Left lobe of liver (tissue), 2 donors: ENCODE measurements at places on chromosomes 7 and 10.

DNA sequence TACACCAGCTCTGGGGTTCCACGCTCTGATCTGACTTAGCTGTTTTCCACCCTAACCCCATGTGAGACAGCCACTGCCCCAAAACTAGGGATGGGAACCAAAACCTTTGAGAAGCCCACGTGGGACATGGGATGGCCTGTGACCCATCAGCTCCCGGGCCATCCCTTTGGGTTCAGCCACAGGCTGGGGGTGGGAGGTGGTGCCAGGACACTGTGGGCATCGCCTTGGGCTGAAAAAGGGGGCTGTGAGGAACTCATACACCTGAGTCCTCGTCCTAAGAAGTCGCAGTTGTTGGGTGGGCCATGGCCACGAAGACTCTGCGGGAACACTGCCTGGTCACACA is 379.1 kb downstream of the DNAJB6 start:
- DNase-seq, result no peak

DNA sequence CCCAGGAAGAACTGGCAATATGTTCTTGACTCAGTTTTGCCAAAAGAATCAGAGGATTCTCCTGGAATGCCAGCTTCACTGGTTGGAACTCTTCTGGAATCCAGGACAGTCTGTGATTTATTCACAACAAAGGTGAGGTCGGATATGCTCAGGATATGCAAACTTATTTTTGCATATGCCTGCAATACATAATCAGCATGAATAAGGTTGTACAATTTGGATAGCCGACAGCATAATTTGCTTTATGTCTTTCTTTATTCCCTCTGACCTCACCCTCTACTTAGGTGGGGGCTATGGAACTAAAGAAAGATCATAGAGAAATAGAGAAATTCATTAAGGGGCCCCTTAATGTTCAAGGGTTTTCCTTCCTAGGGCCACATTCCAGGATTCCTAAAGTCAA is 57.6 kb upstream of the AKR1E2 start:
- DNase-seq, result no peak

DNA sequence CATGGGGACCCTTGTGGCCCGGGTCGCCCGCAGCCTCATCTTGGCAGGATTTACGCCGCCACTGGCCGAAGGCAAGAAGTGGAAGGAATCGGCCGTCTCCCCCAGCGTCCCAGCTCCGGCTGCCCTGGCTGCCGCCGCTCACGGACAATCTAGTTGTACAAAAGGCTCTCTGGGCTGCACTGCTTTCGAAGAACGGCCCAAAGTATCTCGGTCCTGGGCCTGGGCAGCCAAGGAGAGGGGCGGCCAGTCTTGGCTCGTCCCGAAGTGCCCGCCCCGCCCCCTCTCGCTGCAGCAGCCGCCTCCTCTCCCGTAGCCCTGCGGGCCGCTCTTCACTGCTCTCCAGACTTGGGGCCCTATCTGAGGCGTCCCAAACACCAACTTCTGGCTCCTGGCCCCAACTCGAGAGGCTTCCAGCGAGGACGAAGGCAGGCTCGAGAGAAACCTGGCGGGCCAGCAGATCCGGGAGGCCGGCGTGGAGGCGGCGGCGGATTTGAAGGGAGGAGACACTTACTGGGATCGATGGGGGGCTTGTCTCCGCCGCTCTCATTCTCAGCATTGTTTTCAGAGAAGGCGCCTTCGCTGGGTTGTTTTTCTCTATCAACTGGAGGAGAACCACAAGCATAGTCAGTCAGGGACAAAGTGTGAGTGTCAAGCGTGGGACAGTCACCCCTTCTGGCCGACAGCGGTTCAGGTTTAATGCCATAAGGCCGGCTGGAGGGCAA is 809 bp downstream of the HOXA9 start:
- DNase-seq, result no peak

DNA sequence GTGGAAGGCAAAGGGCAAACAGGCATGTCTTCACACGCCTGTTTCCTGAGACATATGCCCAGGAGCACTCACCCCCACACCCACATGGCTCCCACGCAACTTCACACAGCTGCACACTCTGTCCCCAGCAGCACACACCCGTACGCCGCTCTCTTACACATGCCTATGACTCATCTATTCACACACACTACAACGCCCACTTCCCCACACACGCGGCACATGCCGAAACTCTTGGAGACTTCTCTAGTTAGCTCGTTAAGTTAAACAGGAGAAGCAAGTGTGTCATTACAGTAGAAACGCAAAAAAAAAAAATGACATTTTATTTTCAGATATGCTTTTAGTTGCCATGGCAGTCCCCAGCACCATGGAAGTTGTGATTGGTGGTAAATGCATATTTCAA is 6.7 kb downstream of the CALN1 start:
- no peak for DNase-seq

GRCh38 chr7:47580175-47580706 is 1.7 kb downstream of the TNS3 start:
- peak; percentile 78 for DNase-seq

DNA sequence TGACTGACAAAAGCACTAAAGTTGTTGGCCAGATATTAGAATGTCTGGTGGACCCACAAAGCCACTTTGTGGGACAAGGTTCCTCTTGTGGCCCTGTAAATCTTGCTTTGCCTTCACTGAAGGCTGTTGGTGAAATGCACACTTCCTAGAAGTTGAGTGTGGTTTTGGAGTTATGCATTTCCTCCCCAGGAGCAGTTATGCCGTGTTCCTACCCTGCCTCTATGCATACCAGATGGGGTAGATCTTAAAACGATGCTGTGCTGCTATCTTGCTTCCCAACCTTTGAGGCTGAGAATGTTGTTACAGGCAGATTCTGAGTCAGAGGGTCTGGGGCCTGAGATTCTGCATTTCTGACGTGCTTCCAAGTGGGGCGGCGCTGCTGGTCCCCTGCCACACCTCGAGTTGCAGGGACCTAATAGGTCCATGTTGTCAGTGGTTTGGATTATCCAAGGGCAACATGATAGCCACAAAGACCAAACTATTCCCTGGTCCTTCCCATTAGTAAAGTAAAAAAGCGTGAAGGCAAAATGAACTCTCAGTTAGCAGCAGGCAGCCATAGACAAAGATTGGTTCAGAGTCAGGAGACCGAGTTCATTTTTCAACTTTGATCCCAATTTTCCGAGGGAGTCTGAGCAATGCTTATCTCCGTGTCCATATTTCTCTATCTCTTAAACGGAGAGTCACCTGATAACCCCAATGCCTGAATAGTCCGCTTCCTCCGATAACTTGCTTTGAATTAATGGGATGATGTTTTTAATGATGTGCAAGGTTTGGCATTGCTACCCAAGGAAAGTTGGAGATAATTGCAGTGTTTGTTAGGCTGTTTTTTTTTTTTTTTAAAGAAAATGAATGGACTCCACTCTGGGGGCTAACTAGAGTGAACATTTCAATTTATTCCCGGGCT is 55.8 kb downstream of the CDHR3 start:
- DNase-seq, result no peak

DNA sequence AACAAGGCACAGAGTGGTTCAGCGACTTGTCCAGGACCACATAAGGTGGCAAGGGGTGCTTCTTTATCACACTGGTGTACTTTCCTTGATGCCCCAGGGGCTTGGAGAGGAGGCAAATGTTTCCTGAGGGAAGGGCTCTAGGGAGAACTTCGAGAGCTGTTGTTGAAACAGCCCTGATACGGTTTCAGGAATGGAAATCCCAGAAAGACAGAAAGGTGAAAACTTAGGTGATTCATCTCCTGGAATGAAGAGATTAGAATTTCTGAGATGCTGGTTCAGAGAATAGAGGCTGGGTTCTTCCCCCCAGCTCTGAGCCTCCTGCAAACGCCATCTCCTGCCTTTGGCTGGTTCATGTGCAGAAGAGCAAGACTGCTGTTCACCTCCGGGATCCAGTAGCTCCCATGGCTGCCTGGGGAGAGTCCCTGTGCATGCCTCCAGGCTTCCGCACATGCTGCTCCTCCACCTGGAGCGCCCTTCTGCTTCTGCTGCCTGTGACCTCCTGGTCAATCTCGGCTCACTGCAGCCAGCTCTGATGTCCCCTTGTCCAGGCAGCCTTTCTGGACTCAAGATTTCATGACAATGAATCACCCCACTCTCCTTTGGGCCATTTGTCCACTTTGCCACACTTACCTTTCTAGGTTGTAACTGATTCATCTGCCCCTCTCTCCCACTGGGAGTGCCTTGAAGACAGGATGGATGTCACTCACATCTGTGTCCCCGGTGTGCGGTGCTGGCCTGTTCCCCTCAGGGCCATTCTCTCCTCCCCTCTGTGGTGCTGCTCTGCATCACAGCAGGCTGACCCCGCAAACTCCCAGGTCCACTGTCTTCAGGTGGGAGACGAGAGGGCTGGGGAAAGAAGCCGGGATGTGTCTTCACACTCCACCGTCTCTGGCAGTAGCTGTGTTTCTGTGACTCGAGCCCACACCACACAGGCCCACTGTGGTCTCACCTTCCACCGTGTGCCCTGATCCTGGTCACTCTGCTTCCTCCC is 3.6 kb upstream of the CDH23 start:
- peak; percentile 30 for DNase-seq

GRCh38 chr10:67433276-67433675 is 262.7 kb downstream of the CTNNA3 start:
- no peak for DNase-seq

GRCh38 chr7:124779194-124779593 is 13.6 kb upstream of the GPR37 start:
- DNase-seq, result no peak

- no peak for DNase-seq
Observed at GRCh38 chr7:30708983-30709382, 26.7 kb upstream of the CRHR2 start.

DNA sequence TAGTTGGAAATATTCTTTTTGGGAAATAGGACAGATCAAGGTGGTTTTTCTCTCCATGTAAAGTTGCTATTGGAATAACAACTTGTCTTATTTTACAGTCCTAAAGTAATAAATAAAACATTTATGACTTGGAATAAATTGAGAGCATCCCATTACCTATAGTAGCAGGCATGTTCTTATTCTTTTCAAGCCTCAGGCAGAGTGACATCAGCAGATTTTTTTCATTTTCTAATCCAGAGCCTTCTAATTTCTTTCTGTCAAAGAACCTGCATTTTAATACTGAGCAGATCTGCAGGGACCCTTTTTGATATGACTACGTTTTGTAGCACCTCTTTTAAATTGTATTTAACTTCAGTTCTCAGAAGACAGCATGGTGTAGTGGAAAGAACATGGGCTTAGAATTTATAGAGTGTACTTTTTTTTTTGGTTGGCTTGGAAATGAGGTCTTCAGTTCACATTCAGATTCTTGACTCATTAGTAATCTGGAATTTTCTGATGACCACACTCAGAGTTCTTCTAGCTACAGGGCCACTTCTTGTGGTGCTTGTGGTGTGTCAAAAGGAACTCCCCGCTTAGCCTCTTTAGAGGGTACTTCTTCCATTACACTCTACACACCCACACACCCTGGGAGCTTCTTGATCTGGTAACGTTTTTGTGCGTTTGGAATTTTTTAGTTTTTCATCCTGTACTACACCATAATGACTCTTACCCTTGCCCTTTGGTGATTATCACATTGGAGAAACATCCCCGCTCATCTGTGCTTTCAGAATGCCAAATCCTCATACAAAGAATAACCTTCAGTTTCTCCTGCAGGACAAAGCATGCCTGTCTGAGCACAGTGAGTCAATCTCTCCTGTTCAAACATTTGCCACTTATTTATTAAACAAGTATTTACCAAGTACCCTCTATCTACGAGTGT is 34.6 kb downstream of the AGK start:
- no peak for DNase-seq

DNA sequence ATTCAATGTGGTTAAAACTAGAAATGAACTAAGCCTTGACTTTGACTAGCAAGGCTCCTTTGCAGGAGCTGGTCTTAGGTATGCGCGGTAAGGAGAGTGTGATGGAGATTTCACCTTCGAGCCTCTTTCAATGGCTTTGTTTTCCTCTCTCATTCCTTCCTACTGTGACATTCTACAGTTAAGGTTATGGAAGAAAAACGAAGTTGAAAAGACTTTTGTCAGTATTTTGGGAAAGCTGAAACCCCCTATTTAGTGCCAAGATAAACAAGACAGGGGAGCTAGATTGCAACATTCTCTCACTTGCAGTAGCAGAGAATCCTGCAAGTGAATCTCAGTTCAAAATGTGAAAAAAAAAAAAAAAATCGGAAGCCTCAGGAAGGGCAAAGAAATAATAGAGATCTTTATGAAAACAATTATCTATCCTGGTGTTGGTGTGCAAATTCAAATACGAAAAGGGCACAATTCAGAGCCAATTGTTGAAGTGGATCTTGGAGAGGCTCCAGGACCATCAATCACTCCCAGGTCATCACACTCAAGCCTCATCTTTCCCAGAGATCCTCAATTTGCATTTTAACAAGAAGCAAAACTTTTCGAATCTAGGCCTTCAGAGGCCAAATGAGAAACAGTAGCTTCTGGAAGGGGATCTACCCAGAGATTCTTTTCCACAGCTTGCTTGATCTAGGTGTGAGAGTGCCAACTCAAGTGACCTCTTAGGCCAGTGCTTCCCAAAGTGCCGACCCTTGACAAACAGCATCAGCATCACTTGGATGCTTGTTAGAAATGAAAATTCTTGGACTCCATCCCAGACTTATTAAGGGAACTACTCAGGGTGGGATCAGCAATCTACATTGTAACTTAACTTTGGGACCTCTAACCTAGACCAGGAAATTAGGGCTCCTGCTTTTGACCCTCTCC is 163.8 kb downstream of the INHBA start:
- no peak for DNase-seq

DNA sequence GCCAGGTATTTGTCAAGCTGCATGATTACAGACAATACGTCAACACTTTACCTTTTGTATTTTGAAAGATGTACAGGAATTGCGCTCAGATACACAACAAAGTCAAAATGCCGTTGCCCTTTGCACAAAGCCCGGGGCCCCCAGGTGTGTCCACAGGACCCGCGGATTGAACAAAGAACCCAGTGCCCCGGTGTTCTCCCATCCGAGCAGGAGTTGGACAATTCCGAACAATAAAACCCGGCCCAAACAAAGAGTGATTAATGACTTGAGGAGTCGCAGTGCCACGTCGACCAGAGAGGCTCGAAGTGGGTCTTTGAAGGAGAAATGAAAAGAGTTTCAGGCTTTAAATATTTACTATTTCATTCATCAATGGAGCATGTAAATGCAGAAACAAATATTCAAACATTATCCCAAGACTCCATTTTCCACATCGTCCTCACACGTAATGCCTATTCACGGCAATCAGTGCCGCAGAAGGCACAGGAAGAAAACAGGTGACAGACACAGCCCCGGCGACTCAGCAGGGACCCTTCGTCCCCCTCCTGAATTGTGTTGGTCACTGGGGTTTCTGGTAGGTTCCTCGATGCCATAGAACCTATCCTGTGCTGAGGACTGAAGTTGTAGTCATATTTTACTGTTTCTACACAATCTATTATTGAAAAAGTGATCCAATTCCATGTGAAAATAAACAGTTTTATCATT is 70.9 kb upstream of the MGMT start:
- DNase-seq, result no peak
